ENCODE measurements at places on chromosomes 2 and 18. TPM values are rescaled to one million over a fixed set of nuclear protein-coding genes. Genes with fewer than 3 reads are reported as not detected.

Gene APOB
- 3.4 TPM for total RNA-seq

Gene HJURP
- not detected for total RNA-seq

Gene LRATD1
- 0.67 TPM for total RNA-seq

Gene CD207
- total RNA-seq, result 0.16 TPM

Gene NDUFS1
- 388 TPM for total RNA-seq

Gene CYP27C1
- total RNA-seq, result not detected

Gene SKOR2
- total RNA-seq, result not detected

Gene TRAPPC12
- total RNA-seq, result 67.5 TPM

Gene C2orf92
- 4.6 TPM for total RNA-seq

Gene NBEAL1
- 28.7 TPM for total RNA-seq

Gene CMPK2
- total RNA-seq, result 5.5 TPM

Gene PLB1
- total RNA-seq, result 2.0 TPM

Gene ERBB4
- 13.8 TPM for total RNA-seq

Gene RESP18
- not detected for total RNA-seq

Gene NEU4
- not detected for total RNA-seq

Gene UGT1A7
- total RNA-seq, result not detected

Gene COX7A2L
- 94.6 TPM for total RNA-seq

Gene ACVR1C
- total RNA-seq, result 0.59 TPM

Gene TMX3
- 33.2 TPM for total RNA-seq
